Calu3 (cell line): ENCODE measurements at places on chromosomes 2 and 18. TPM values are rescaled to one million over a fixed set of nuclear protein-coding genes. Genes with fewer than 3 reads are reported as not detected.

DNA sequence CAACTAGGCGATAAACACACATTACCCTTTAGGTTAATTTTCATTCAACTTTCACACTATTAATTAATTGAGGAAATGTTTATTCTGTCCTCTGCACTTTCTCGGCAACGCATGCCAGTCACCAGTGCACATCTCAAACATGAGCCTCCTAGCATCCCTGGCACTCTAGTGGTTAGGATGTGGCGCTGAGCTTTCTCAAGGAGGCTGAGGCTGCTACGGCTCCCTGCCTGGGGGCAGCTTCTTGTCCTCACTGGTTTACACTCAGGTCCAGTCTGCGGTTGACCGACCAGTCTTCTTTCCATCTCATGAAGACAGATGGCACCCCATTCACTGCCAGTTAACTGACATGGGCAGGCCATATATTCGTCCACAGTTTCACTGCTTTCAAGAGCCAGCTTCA lies 463.4 kb downstream of the EIPR1 start:
- DNase-seq = no peak
- no peaks in the 10 kb centered on the region for H3K27me3 ChIP-seq
- no peaks in the 10 kb centered on the region for H3K4me1 ChIP-seq
- H3K4me3 ChIP-seq = no peak overlapping the region

- peak; percentile 8 for DNase-seq
- H3K36me3 ChIP-seq = peaks cover 6% of the 10 kb centered on the region
- H3K27ac ChIP-seq = no peak overlapping the region
- no peaks in the 10 kb centered on the region for H3K4me1 ChIP-seq
- H3K27me3 ChIP-seq = peaks cover 68% of the 10 kb centered on the region
- no peak overlapping the region for H3K4me3 ChIP-seq
These were observed 382.2 kb upstream of the HNRNPA3 start for GRCh38 chr2:176830362-176830761.

GRCh38 chr2:60531701-60532133 lies 21.7 kb downstream of the BCL11A start:
- no peak overlapping the region for H3K27ac ChIP-seq
- H3K27me3 ChIP-seq = peaks cover 91% of the 10 kb centered on the region
- H3K4me1 ChIP-seq = peaks cover 38% of the 10 kb centered on the region
- peak overlapping the region; percentile 55 for H3K4me3 ChIP-seq

DNA sequence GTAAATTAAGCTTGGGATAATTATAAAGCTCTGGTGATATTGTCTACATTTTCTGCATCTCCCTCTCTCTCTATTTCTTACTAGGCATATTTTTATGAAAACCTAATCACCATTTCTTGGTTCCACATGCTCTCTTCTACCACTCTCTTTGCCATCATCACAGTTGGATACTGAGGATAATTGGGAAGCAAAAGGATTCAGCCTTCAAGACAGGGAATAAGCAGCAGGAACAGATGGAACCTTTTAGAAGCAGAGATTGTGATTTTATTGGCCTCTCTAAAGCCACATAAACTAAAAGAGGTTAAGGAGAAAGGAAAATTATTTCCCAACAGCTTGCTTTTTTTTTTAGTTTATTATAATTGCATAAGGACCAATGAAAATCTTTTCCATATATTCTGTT lies 226.3 kb upstream of the SPHKAP start:
- H3K4me3 ChIP-seq = no peak overlapping the region
- no peaks in the 10 kb centered on the region for H3K27me3 ChIP-seq
- no peaks in the 10 kb centered on the region for H3K36me3 ChIP-seq
- H3K27ac ChIP-seq = no peak overlapping the region

OBSL1 gene
- total RNA-seq = 65.9 and 76.5 TPM in 2 replicates

- no peaks in the 10 kb centered on the region for H3K36me3 ChIP-seq
- no peak overlapping the region for H3K4me3 ChIP-seq
- H3K4me1 ChIP-seq = no peaks in the 10 kb centered on the region
- peaks cover 32% of the 10 kb centered on the region for H3K27me3 ChIP-seq
These were observed 128.0 kb downstream of the ASB1 start for GRCh38 chr2:238554468-238555315.

KRCC1 gene
- total RNA-seq = 31.9 and 32.1 TPM in 2 replicates

DNA sequence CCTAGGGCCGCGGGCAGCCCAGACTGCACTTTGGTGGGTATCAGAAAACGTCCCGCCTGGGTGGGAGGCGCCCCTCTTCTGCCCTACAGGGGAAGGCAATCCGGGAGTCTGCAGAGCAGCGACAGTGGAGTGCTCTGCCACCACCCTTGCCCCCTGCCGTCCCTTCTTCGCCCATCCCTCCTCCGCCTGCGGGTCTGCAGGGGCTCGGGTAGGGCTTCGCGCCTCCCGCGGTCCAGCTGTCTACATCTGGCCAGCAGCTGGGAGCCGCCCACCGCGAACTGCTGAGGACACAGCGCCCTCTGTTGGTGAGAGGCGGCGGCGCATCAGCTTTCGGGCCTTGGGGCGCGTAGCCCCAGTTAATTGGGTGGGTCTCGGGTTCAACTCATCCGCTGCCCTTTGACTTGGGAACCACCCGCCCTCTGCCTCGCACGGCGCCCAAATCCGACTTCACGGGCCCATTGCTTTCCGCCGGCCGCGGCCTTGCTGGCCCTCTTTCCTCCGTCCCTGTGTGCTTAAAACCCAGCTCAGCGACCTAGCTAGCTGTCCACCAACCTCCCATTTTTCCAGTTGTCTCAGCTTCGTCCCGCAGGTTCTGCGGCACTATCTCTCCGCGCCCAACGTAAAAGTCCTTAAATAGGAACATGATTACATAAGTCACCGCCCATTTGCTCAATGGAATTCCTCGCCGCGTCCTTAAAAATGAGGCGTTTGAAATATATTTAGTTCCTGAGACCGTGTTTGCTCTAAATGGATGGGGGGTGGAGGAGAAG lies 17.6 kb downstream of the WNT10A start:
- H3K4me3 ChIP-seq = peak overlapping the region; percentile 61
- H3K36me3 ChIP-seq = peaks cover 20% of the 10 kb centered on the region
- peak; percentile 82 for DNase-seq

DNA sequence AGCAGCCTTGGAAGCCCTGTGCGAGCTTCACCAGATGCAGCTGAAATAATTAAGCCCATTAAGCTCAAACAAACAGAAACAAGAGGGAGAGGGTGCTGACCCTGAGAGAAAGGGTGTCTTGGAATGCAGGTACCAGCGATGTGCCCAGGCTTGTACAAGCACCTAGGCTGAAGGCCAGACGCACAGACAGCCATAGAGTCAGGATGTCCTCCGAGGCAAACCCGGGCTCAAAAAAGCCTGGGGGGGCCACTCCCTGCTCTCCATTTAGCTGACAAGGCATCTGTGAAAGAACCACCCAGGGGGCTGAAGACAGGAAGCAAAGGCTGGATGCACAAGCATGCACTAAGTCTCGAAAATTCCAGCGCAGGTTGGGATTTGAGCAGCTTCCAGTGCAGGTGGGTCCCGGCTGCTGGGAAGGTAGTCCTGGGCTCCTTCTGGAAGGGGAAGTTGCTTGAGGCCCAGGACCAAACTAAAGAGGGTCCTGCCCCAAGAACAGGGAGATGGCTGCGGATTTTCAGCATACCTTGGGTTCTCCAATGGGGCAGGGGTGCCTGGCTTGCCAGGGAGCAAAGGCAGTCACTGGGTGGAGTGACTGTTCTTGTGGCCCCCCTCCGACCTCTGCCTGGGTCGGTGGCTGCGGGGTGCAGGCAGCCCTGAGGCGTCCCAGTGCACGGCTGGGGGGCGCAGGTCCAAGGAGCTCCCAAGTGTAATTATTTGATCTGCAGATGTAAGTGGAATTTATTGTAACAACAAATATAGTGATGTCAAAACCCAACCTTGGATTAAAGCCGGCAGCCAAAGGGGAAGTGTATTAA lies 5.9 kb downstream of the GBX2 start:
- H3K4me3 ChIP-seq = no peak overlapping the region
- no peak for DNase-seq
- peaks cover 26% of the 10 kb centered on the region for H3K27me3 ChIP-seq
- H3K4me1 ChIP-seq = no peaks in the 10 kb centered on the region
- peaks cover 15% of the 10 kb centered on the region for H3K36me3 ChIP-seq

GRCh38 chr2:129623783-129624182 lies 355.7 kb upstream of the RAB6C start:
- no peak for DNase-seq
- H3K27ac ChIP-seq = no peak overlapping the region
- H3K4me3 ChIP-seq = no peak overlapping the region
- no peaks in the 10 kb centered on the region for H3K4me1 ChIP-seq
- no peaks in the 10 kb centered on the region for H3K36me3 ChIP-seq
- no peaks in the 10 kb centered on the region for H3K27me3 ChIP-seq

DNA sequence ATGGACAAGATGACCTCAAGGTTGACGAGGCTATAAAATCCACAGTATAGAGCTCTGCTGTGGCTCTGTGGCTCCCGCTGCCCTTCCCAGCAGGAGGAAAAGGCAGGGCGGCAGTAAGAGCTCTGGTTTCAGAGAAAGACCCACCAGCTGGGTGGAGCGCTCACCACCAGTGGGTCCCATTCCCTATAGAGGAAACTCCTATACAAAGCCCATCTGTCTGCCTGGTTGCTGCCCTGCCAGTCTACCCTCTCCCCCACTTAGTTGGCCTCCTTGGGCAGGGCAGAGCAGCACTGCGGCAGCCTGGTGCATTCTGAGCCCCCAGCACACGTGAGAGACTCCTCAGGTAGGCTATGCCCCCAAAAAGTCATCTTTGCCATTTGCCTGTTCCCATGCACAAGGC lies 26.5 kb downstream of the TNS1 start:
- H3K4me1 ChIP-seq = peaks cover 6% of the 10 kb centered on the region
- H3K27ac ChIP-seq = no peak overlapping the region
- H3K27me3 ChIP-seq = peaks cover 29% of the 10 kb centered on the region
- H3K4me3 ChIP-seq = no peak overlapping the region
- H3K36me3 ChIP-seq = no peaks in the 10 kb centered on the region

NAT8 gene
- not detected in 2 replicates for total RNA-seq

GRCh38 chr18:62318228-62319180 lies 6.6 kb upstream of the TNFRSF11A start:
- H3K27ac ChIP-seq = no peak overlapping the region
- no peak overlapping the region for H3K4me3 ChIP-seq
- peaks cover 7% of the 10 kb centered on the region for H3K36me3 ChIP-seq
- peaks cover 20% of the 10 kb centered on the region for H3K4me1 ChIP-seq
- H3K27me3 ChIP-seq = no peaks in the 10 kb centered on the region

DNA sequence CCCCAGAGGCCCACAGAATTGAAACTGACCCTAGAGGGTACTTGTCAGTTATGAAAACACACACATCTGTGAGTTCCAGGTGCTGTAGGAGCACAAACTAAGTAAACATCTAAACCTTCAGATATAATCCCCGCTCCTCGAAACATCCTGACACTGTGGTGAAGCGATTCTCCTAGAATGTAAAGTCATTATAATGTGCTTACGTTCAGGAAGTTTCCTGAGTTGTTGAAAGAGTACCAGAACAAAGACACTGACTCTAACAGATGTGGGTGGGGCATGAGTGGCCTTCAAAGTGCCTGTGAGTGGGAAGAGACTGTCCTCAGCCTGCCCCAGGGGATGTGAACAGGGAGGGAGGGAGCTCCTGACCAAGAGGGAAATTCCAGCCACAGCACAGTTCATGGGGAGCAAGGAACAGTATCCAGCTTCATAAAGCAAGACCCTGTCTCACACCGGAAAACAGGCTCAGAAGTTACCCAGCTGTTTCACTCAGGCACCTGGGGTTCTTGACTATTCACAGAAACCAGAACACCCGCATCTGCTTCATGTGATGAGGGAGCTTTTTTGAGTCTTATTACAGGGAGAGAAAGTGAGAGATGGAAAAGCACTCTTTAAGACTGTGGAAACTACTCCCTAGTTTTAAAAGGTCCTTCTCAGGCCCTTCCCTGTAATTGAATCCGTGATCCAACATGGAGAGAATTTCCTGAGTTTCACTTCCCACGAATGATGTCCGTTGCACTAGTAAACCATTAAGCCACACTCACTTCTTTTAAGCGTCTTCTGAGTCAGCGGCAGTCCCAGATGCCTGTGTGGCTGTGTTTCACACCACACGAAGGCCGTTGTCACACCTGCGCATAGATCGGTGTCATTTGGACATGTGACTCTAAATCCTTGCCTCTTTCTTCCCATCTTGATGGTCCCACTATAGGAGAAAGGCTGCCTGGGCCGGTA lies 88.6 kb upstream of the EML6 start:
- peaks cover 76% of the 10 kb centered on the region for H3K4me1 ChIP-seq
- peak overlapping the region; percentile 83 for H3K27ac ChIP-seq
- peaks cover 89% of the 10 kb centered on the region for H3K36me3 ChIP-seq
- H3K4me3 ChIP-seq = peak overlapping the region; percentile 34

DNA sequence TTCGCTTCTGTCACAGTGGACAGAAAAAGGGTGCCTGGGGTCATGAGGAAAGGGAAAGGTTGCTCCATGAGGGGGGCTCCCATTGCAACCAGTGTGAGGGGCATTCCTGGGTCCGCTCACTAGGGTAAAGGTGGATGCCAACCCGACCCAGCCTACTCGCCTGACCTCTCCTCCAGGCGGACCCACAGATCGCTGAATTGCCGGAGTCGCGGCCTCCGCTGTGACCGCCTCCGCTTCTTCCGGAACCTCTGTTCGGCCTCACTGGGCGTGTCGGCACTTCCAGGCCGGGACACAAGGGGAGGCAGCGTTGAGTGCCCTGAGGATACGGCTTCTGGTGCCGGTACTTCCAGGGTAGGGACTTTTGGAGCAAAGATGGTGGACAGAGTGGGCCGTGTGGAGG lies 57.1 kb downstream of the TRABD2A start:
- DNase-seq = no peak
- H3K4me1 ChIP-seq = no peaks in the 10 kb centered on the region
- H3K27ac ChIP-seq = no peak overlapping the region

PDCD1 gene
- total RNA-seq = not detected in 2 replicates

GRCh38 chr18:57063601-57064103 lies 83.2 kb upstream of the BOD1L2 start:
- no peaks in the 10 kb centered on the region for H3K36me3 ChIP-seq
- no peak for DNase-seq
- no peaks in the 10 kb centered on the region for H3K27me3 ChIP-seq
- H3K4me1 ChIP-seq = peaks cover 6% of the 10 kb centered on the region

CRIM1 gene
- 48.0 and 57.6 TPM in 2 replicates for total RNA-seq

GRCh38 chr2:12861344-12861930 lies 144.7 kb downstream of the TRIB2 start:
- no peaks in the 10 kb centered on the region for H3K27me3 ChIP-seq
- no peaks in the 10 kb centered on the region for H3K36me3 ChIP-seq
- H3K27ac ChIP-seq = no peak overlapping the region
- peaks cover 2% of the 10 kb centered on the region for H3K4me1 ChIP-seq

GRCh38 chr2:44184106-44184505 lies 15.4 kb downstream of the PPM1B start:
- H3K36me3 ChIP-seq = peaks cover 6% of the 10 kb centered on the region
- no peak for DNase-seq
- H3K4me3 ChIP-seq = no peak overlapping the region
